Astrocyte (in vitro differentiated cells and primary cell): ENCODE measurements at places on chromosomes 4 and X. TPM values are rescaled to one million over a fixed set of nuclear protein-coding genes. Genes with fewer than 3 reads are reported as not detected.

KCTD8 gene
- 0.58 and 0.68 TPM in 2 replicates for total RNA-seq

GRCh38 chr4:93334003-93334402, 494.6 kb upstream of the ATOH1 start:
- H3K4me3 ChIP-seq: no peak overlapping the region
- no peak overlapping the region for H3K27ac ChIP-seq
- no peaks in the 10 kb centered on the region for H3K4me1 ChIP-seq
- H3K36me3 ChIP-seq: no peaks in the 10 kb centered on the region
- no peak for DNase-seq

GRCh38 chr4:113781439-113782040, 20.0 kb upstream of the CAMK2D start:
- peaks cover 13% of the 10 kb centered on the region for H3K4me1 ChIP-seq
- DNase-seq: no peak
- no peaks in the 10 kb centered on the region for H3K27me3 ChIP-seq
- no peaks in the 10 kb centered on the region for H3K36me3 ChIP-seq
- H3K4me3 ChIP-seq: no peak overlapping the region

MGARP gene
- 0.36 and 0.45 TPM in 2 replicates for total RNA-seq

DNA sequence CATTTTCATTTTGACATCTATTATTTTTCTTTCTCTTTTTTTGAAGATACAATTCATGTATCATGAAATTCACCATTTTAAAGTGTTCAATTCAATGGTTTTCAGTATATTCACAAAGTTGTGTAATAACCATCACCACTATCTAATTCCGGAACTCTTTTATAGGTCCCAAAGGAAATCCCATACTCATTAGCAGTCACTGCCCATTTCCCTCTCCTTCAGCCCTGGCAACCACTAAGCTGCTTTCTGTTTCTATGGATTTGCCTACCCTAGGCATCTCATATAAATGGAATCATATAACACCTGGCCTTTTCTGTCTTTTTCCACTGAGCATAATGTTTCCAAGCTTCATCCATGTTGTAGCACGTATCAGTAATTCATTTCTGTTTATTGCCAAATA, 3.2 kb upstream of the FGF2 start:
- H3K27ac ChIP-seq: no peak overlapping the region
- peaks cover 10% of the 10 kb centered on the region for H3K4me1 ChIP-seq
- no peaks in the 10 kb centered on the region for H3K27me3 ChIP-seq
- no peak overlapping the region for H3K4me3 ChIP-seq

RAB41 gene
- not detected in 2 replicates for total RNA-seq

DNA sequence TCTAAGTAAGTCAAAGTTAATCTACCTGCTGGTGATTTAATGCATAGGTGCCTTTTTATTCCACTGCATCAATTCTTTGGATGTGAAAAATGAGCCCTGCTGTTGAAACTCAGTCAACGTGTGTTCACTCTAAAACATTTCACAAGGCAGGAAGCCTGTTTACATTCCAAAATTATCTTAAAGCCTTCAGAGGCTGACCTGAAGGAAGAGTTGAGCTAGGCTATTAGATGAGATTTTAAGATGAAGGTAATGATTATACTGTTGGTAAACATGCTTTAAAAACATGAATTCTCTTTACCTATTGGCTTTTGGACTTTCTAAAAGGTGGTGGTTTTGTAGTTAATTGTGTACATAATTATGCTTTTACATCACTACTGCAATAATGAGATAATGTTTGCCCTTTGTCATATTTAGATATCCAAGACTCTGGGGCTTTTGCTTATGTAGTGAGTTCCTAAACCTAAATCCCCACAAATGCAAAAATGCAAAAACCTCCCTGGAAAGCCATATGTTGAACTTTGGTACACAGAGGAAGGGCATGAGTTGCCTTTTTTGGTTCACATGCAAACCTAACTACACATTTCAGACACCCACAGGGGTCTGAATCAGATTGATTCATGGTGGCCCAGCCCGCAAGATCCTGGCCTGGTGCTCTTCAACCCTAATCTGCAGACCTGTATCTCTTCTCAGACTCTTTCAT, 92.3 kb downstream of the KLHL8 start:
- no peaks in the 10 kb centered on the region for H3K4me1 ChIP-seq
- H3K4me3 ChIP-seq: no peak overlapping the region
- peaks cover 7% of the 10 kb centered on the region for H3K36me3 ChIP-seq
- DNase-seq: no peak

GRCh38 chr4:141636771-141637460, 533 bp downstream of the IL15 start:
- H3K36me3 ChIP-seq: no peaks in the 10 kb centered on the region
- DNase-seq: peak; percentile 58
- peaks cover 3% of the 10 kb centered on the region for H3K4me1 ChIP-seq
- peak overlapping the region; percentile 91 for H3K4me3 ChIP-seq

NPY1R gene
- 1.1 TPM in 2 replicates for total RNA-seq

CFI gene
- total RNA-seq: not detected in 2 replicates

DNA sequence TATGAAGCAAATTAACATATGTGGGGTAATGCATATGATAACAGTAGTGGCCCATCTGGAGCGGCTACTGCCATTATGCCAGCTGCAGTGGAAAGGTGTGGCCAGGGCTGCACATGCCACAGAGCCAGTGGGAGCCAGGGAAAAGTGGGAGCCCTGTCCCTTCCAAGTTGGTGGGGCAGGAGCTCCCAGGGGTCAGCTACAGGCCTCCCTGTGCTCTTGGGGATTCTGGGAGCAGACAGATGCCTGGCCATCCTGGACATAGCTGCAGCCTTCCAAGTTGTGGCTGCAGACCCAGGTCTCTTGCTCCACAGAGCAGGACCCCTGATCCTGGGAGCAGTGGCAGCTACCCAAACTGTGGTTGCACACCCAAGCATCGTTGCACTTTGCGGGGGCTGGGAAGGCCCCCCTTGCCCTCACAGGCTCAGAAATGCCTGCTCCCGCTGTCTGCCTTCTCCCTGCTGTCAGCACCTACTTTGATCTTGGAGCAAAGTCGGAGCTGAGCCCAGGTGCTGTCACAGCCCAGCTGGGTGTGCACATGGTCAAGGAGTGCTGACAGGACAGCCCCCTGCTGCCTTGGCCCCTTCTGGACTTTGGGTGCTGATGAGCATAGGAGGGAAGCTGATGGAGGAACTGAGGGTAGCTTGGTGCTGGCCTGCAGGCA, 67.8 kb downstream of the NAA11 start:
- no peaks in the 10 kb centered on the region for H3K27me3 ChIP-seq
- H3K36me3 ChIP-seq: no peaks in the 10 kb centered on the region
- H3K27ac ChIP-seq: no peak overlapping the region

GRCh38 chr4:90602726-90603125, 475.5 kb downstream of the CCSER1 start:
- no peak overlapping the region for H3K27ac ChIP-seq
- H3K4me1 ChIP-seq: no peaks in the 10 kb centered on the region
- DNase-seq: no peak
- H3K36me3 ChIP-seq: no peaks in the 10 kb centered on the region
- H3K27me3 ChIP-seq: no peaks in the 10 kb centered on the region

DNA sequence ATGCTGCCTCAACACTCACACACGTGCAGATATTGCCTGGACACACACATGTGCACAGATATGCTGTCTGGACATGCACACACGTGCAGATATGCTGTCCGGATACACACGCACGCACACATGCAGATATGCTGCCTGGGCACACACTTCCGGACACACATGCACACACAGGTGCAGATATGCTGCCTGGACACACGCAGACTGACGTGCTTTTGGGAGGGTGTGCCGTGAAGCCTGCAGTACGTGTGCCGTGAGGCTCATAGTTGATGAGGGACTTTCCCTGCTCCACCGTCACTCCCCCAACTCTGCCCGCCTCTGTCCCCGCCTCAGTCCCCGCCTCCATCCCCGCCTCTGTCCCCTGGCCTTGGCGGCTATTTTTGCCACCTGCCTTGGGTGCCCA, 14.7 kb downstream of the FGFRL1 start:
- no peaks in the 10 kb centered on the region for H3K27me3 ChIP-seq
- peaks cover 10% of the 10 kb centered on the region for H3K36me3 ChIP-seq
- H3K4me3 ChIP-seq: no peak overlapping the region
- DNase-seq: no peak
- H3K27ac ChIP-seq: no peak overlapping the region

DNA sequence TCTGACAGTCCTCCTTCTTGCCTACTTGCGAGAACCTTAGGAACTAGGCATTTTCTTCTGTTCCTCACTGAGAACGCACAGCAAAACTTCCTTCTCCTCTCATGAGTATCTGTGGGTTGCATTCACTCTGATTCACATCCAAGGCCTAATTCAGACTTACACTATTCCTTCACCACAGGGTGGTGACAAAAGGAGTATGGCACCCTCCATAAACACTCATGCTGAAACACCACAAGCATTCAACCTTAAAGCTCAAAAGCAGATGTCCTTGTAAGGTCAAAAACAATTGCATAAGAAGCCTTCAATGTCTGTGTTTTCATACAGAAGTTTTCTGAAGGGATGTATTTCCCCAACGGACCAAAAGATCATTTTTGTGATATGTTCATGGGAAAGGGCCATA, 147.3 kb downstream of the CORIN start:
- H3K4me3 ChIP-seq: no peak overlapping the region
- no peaks in the 10 kb centered on the region for H3K4me1 ChIP-seq
- H3K27ac ChIP-seq: no peak overlapping the region
- H3K36me3 ChIP-seq: no peaks in the 10 kb centered on the region
- DNase-seq: no peak
- H3K27me3 ChIP-seq: no peaks in the 10 kb centered on the region

- H3K4me3 ChIP-seq: no peak overlapping the region
- H3K4me1 ChIP-seq: no peaks in the 10 kb centered on the region
- no peaks in the 10 kb centered on the region for H3K27me3 ChIP-seq
- DNase-seq: no peak
- H3K27ac ChIP-seq: no peak overlapping the region
- no peaks in the 10 kb centered on the region for H3K36me3 ChIP-seq
These were observed 2.2 kb upstream of the XAGE3 start for GRCh38 chrX:52870046-52870445.

ASMTL gene
- 22.1 and 26.5 TPM in 2 replicates for total RNA-seq

DNA sequence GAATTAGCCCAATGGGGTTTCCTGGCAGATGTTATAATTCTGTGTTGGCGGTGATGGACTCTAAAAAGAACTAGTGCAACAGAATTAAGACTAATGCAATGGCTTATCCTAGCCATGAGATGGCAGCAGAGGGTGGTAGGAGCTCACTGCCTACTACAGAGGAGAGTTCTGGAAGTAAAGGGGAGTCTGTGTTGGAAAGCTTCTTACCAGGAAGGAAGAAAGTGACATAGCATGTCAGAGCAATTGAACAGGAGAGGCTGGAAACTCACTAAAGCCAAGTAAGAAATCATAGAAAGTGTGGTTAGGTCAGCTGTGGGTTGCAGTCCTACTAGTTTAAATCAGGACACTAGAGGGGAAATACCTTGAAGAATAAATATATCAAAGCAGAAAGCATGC, 6.3 kb upstream of the TRPC5OS start:
- peaks cover 3% of the 10 kb centered on the region for H3K4me1 ChIP-seq
- DNase-seq: peak; percentile 29
- H3K27me3 ChIP-seq: no peaks in the 10 kb centered on the region
- H3K4me3 ChIP-seq: no peak overlapping the region

DNA sequence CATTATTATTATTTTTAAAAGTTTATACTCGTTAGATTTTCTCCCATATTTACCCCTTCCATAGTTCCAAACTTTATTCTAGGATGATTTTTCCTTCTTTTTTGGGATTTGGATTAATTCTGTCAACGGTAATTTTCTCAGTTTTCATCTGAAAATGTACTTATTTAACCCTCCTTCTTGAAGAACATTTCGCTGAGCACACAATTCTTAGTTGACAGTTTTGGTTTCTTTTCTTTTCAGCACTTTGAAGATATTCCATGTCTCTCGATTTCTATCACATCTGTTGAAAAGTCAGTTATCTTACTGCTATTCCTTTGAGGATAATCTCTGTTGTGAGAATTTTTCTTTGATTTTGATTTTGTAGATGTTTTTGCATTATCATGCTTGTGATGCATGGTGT, 85.2 kb downstream of the SCLT1 start:
- H3K36me3 ChIP-seq: no peaks in the 10 kb centered on the region
- H3K4me1 ChIP-seq: no peaks in the 10 kb centered on the region
- H3K4me3 ChIP-seq: no peak overlapping the region
- no peaks in the 10 kb centered on the region for H3K27me3 ChIP-seq
- H3K27ac ChIP-seq: no peak overlapping the region

GRCh38 chr4:8836664-8837171, 34.9 kb downstream of the HMX1 start:
- no peak overlapping the region for H3K27ac ChIP-seq
- no peaks in the 10 kb centered on the region for H3K4me1 ChIP-seq

- no peaks in the 10 kb centered on the region for H3K36me3 ChIP-seq
- no peak overlapping the region for H3K4me3 ChIP-seq
- no peaks in the 10 kb centered on the region for H3K4me1 ChIP-seq
- DNase-seq: no peak
- H3K27me3 ChIP-seq: no peaks in the 10 kb centered on the region
These were observed 428.8 kb downstream of the NKX6-1 start for GRCh38 chr4:84070289-84070688.

DNA sequence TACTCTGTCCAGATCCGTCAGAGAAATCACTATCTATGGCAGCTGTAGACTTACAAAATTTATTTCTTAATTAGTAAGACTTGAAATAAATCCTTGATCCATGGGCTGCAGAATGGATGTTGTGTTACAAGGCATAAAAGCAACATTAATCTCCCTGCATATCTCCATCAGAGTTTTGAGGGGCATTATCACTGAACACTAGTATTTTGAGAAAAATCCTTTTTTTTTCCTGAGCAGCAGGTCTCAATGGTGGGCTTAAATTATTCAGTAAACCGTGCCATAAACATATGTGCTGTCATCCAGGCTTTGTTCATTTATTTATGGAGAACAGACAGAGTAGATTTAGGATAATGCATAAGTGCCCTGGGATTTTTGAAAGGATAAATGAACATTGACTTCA, 457.9 kb upstream of the CTSO start:
- H3K27me3 ChIP-seq: no peaks in the 10 kb centered on the region
- H3K4me3 ChIP-seq: no peak overlapping the region
- no peaks in the 10 kb centered on the region for H3K4me1 ChIP-seq
- H3K36me3 ChIP-seq: no peaks in the 10 kb centered on the region
- DNase-seq: no peak

GRCh38 chrX:150771116-150771515, 77.9 kb downstream of the MTMR1 start:
- no peak overlapping the region for H3K27ac ChIP-seq
- H3K4me3 ChIP-seq: no peak overlapping the region
- no peaks in the 10 kb centered on the region for H3K27me3 ChIP-seq
- peaks cover 13% of the 10 kb centered on the region for H3K4me1 ChIP-seq
- DNase-seq: no peak

GABRG1 gene
- total RNA-seq: not detected in 2 replicates
